ENCODE measurements at places on chromosomes 5 and 9. TPM values are rescaled to one million over a fixed set of nuclear protein-coding genes. Genes with fewer than 3 reads are reported as not detected.

DNA sequence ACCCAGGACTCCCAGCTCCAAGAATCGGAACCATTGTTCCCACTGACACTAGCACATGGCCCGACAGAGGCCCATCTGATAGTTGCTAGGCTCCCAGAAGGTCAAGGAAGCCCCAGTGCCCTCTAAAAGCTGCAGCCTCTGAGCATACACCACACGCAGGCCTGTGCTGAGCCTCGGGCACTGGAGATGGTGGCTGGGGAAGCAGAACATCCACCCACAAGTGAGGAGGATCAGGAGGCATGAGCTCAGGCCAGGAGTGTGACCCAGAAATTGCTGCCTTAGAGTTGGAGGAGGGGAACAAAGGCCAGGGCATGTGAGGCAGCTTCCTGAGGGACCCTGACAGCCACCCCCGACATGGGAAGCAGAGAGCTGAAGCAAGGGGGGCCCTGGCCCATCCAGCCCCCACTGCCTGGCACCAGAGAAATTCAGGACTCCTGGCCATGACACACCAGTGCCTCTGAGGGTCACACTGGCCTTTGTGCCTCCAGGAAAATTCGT, 21.4 kb downstream of the IPPK start:
- H3K4me3 ChIP-seq: no peak overlapping the region
- no peaks in the 10 kb centered on the region for H3K36me3 ChIP-seq
- no peak overlapping the region for H3K27ac ChIP-seq
- no peaks in the 10 kb centered on the region for H3K4me1 ChIP-seq

DNA sequence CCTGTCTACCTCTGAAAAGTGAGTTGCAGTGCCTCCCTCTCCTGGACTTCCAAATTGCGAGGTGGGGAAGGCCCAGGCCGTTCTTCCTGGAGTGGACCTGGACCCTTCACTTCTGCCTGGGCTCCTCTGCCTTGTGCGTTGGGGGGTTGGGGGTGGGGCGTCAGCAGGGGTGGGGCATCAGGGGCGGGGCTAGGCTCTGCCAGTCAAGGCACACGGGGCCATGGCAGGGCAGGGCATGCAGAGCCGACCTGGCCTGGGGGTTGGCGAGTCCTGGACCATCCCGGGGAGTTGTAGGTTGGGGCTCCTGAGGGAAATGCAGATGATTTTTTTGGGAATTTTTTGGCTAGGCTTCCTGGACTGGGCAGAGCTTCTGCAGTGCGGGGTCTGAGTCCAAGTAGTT, 87.1 kb downstream of the EHMT1 start:
- no peak overlapping the region for H3K27ac ChIP-seq
- no peaks in the 10 kb centered on the region for H3K27me3 ChIP-seq
- H3K4me3 ChIP-seq: no peak overlapping the region

DNA sequence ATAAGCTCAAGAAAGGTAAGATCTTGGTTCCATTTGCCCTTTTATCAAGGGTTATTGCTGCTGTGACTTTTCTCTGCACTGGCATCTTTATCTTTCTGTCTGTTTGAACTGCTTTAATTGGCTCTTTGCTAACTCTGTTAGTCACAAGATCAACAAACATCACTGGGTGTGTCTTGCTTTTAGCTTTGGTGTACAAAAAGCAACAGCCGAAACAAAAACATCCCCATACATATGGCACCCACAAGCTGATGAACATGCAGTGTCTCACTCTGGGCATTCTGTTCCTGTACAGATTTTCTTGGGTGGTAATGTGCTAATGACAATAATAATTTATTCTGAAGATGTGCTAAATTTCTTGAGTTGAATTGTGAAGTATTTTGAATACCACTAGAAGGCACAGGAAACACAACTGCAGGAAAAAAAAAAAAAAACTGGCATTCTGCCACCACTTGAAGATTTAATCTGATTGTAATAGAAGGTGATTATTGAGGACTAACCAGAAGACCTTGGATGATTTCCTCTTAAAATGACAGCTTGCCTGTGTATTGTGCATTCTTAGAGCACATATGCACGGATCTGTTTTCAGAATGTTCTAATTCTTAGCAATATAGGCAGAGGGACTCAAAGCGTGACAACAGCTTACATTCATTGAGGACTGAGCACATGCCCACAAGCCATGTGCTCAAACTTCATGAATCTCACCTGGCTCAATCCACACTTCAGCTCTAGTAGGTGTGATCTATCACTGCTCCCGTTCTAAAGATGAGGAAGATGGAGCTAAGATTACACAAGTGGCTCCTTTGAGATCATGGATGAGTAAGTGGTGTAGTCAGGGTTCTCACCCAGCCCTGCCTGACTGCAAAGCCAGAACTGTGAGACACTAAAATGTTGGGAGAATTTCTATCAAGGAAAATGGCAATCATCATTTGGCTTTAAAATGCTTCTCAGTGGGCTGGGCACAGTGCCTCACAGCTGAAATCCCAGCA, 96.4 kb downstream of the EBF1 start:
- H3K27ac ChIP-seq: no peak overlapping the region
- peaks cover 5% of the 10 kb centered on the region for H3K27me3 ChIP-seq
- H3K36me3 ChIP-seq: no peaks in the 10 kb centered on the region
- DNase-seq: no peak
- no peaks in the 10 kb centered on the region for H3K4me1 ChIP-seq

- H3K36me3 ChIP-seq: no peaks in the 10 kb centered on the region
- no peaks in the 10 kb centered on the region for H3K4me1 ChIP-seq
- no peaks in the 10 kb centered on the region for H3K27me3 ChIP-seq
- H3K27ac ChIP-seq: no peak overlapping the region
- H3K4me3 ChIP-seq: no peak overlapping the region
- no peak for DNase-seq
Observed at GRCh38 chr5:52837591-52838001, 49.9 kb downstream of the ITGA1 start.

- H3K36me3 ChIP-seq: no peaks in the 10 kb centered on the region
- DNase-seq: no peak
- H3K27ac ChIP-seq: peak overlapping the region; percentile 25
- H3K4me3 ChIP-seq: peak overlapping the region; percentile 24
- H3K27me3 ChIP-seq: no peaks in the 10 kb centered on the region
- peaks cover 3% of the 10 kb centered on the region for H3K4me1 ChIP-seq
Observed at GRCh38 chr5:131169810-131170539, 769 bp upstream of the LYRM7 start.

GRCh38 chr9:92696619-92697018, 26.7 kb upstream of the IPPK start:
- no peak overlapping the region for H3K4me3 ChIP-seq
- H3K27ac ChIP-seq: no peak overlapping the region
- no peaks in the 10 kb centered on the region for H3K4me1 ChIP-seq
- no peak for DNase-seq
- H3K36me3 ChIP-seq: no peaks in the 10 kb centered on the region
- H3K27me3 ChIP-seq: no peaks in the 10 kb centered on the region

GRCh38 chr9:127180457-127181314, 58.3 kb upstream of the ANGPTL2 start:
- no peak for DNase-seq
- no peaks in the 10 kb centered on the region for H3K4me1 ChIP-seq
- no peak overlapping the region for H3K4me3 ChIP-seq
- H3K27me3 ChIP-seq: no peaks in the 10 kb centered on the region
- no peak overlapping the region for H3K27ac ChIP-seq

DNA sequence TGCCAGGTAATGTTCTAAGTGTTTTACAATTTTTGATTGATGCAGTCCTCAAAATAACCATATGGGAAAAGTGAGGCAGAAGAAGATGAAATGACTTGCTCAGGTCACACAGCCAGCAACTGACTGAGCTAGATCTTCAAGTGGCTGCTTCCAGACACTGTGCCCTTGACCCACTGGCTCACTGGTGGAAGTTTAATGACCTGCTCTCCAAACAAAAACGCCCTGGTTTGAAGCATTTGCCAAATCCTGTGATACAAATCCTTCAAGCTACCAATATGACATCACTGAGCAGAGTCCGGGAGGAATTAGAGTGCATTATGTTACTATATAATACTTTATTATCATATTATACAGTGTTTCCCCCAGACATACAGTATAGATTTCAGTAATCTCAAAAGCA, 459.4 kb downstream of the GADD45G start:
- no peaks in the 10 kb centered on the region for H3K36me3 ChIP-seq
- H3K27ac ChIP-seq: no peak overlapping the region
- H3K27me3 ChIP-seq: no peaks in the 10 kb centered on the region

- no peak for DNase-seq
- H3K36me3 ChIP-seq: no peaks in the 10 kb centered on the region
- no peak overlapping the region for H3K27ac ChIP-seq
Observed at GRCh38 chr5:76737846-76738245, 21.9 kb downstream of the F2R start.

DNA sequence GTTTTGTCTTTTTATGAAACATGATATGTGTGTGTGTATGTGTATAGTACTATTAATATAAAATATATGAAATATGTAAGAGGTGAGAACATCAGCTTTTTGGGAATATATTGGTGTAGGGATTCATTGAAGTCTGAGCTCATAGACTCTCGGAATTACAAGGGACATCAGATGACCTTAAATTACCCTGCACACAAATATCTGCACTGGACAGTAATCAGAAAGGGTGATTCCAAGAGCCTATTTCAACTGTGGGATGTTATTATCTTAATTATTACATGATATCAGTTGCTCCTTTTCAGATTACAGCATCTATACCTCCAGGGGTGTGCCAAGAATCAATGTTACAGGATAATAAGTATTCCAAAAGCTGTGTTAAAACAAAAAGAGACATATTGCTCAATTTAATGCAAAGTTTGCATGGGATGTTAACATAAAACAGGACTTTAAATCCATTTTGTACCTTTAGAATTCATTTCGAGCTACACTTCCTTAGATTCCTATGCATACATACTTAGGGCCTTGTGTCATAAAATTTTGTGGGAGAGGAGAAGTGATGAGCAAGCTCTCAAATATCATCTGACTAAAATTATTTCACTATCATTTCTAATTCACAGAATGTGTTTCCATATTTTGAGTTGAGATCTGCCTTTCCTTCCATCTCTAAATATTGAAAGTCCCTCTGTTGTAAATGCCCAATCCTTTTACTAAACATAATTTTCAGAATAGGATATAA, 365.2 kb downstream of the BRINP1 start:
- no peak for DNase-seq
- H3K36me3 ChIP-seq: no peaks in the 10 kb centered on the region
- no peaks in the 10 kb centered on the region for H3K4me1 ChIP-seq
- no peak overlapping the region for H3K27ac ChIP-seq

SLC25A48 gene
- 1.2 TPM for total RNA-seq

SPOUT1 gene
- total RNA-seq: 25.9 TPM

CXCL14 gene
- 1.0 TPM for total RNA-seq

DAB2 gene
- 25.9 TPM for total RNA-seq

BRD9 gene
- total RNA-seq: 11.3 TPM

CTXN3 gene
- not detected for total RNA-seq

CARTPT gene
- total RNA-seq: not detected

IFNA14 gene
- not detected for total RNA-seq

MSMP gene
- total RNA-seq: not detected

PELO gene
- total RNA-seq: 6.0 TPM
